ENCODE measurements at places on chromosomes 7 and 10.

- DNase-seq, result peak; percentile 2
Measured at GRCh38 chr10:60236869-60237524, 152.7 kb downstream of the ANK3 start.

- no peak for DNase-seq
Measured at GRCh38 chr10:60114765-60115586, 208.6 kb upstream of the CCDC6 start.

DNA sequence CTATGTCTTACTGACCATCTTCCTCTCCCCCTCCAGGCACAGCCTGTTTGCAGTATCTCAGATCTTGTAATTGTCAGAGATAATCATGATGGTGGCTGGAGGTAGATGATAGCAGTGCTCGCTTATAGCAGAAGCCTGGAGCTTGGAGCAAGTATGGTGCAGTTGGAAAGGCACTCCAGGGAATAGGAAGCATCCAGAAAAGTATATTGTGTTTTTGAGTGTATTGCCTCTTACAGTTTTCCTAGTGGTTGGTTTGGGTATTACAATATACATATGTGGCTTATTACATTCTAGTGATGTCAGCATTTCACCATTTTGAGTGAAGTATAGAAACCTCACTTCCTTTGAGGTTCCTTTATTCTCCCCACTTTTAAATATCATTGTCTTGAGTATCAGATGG is 101.5 kb downstream of the STK31 start:
- DNase-seq, result no peak

- DNase-seq, result no peak
Measured at GRCh38 chr7:46383605-46384004, 462.5 kb upstream of the IGFBP3 start.

GRCh38 chr7:70014472-70015177 is 416.4 kb downstream of the AUTS2 start:
- DNase-seq, result no peak

DNA sequence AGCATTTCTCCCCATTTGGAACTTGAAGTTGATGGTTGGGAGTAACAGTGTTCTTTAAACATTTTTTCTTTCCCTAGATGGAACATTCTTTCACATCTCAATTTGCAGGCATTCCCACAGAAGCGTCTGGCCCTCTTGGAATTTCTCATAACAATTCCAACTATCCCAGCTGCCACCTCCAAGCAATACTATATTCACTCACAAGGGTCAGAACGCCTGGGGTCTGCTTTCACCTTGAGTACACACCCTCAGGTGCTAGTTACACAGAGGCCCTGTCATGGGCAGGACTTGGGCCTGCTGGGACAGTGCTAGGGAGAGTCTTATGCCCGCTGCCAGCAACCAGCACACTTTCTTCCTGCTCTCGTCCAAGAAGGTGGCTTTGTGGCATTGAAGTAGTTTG is 136.5 kb downstream of the JCAD start:
- DNase-seq, result no peak

- no peak for DNase-seq
Measured at GRCh38 chr10:25297466-25297865, 122.7 kb downstream of the GPR158 start.

DNA sequence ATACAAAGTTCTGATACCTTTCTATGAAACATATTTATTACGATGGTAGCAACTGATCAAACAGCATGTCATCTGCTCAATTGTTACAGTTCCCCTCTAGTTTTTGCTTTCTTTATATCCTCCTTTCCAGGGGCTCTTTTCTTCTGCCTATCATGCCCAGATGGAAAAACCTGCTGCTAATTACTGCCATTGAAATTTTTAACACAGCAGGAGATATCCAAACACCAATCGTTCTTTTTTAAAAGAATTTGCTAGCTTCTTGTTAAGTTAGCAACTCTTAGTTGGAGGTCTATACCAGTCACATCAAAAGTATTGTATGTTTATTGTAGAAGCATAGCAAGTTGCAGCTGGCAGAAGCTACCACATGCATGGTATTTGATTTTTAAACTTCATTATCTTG is 768.5 kb downstream of the NXPH1 start:
- DNase-seq, result no peak

All from stimulated activated CD8-positive, alpha-beta memory T cell treated with anti-CD3 and anti-CD28 coated beads, Interleukin-7, amount 100 ng/mL, for 48 hours (primary cell).